ENCODE measurements at places on chromosomes 12 and 14. TPM values are rescaled to one million over a fixed set of nuclear protein-coding genes. Genes with fewer than 3 reads are reported as not detected.

DNA sequence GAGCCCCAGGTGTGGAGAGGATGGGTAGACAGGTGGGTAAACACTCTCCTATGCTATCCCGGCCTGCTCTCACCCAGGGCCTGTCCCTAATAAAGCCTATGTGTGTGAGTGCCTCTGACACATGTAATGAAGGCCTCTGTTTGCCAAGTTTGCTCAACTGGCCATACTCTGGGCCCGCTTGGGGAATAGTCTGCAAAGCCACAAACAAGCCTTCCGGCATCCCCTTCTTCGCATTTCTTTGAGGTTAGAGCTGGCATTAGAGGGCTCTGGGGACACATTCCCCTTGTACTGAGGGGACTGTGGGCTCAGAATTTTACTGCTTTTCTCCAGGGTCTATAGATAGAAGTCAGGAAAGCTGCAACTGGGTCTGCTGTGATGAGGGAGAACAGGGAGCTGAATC is 240.5 kb downstream of the C12orf75 start:
- no peaks in the 10 kb centered on the region for H3K4me1 ChIP-seq
- H3K27ac ChIP-seq, result no peak overlapping the region
- H3K4me3 ChIP-seq, result no peak overlapping the region

Gene VWF
- 51.3 TPM for total RNA-seq

GRCh38 chr14:33184587-33184986 is 245.9 kb downstream of the NPAS3 start:
- no peak overlapping the region for H3K27ac ChIP-seq
- no peak overlapping the region for H3K4me3 ChIP-seq
- H3K27me3 ChIP-seq, result no peaks in the 10 kb centered on the region
- H3K4me1 ChIP-seq, result no peaks in the 10 kb centered on the region
- H3K36me3 ChIP-seq, result no peaks in the 10 kb centered on the region

Gene OASL
- 19.3 TPM for total RNA-seq

- H3K4me3 ChIP-seq, result no peak overlapping the region
- H3K27me3 ChIP-seq, result no peaks in the 10 kb centered on the region
- H3K4me1 ChIP-seq, result no peaks in the 10 kb centered on the region
- DNase-seq, result peak; percentile 31
Measured at GRCh38 chr12:50992819-50993218, 33.4 kb downstream of the SLC11A2 start.

Measured in stomach (tissue), 19 donors.